GM10248 (cell line): ENCODE measurements at places on chromosomes 12 and 14.

GRCh38 chr12:53736592-53736991, 9.3 kb upstream of the CALCOCO1 start:
- no peak for DNase-seq

- no peak for DNase-seq
Measured at GRCh38 chr12:110108309-110109036, 15.7 kb upstream of the IFT81 start.

DNA sequence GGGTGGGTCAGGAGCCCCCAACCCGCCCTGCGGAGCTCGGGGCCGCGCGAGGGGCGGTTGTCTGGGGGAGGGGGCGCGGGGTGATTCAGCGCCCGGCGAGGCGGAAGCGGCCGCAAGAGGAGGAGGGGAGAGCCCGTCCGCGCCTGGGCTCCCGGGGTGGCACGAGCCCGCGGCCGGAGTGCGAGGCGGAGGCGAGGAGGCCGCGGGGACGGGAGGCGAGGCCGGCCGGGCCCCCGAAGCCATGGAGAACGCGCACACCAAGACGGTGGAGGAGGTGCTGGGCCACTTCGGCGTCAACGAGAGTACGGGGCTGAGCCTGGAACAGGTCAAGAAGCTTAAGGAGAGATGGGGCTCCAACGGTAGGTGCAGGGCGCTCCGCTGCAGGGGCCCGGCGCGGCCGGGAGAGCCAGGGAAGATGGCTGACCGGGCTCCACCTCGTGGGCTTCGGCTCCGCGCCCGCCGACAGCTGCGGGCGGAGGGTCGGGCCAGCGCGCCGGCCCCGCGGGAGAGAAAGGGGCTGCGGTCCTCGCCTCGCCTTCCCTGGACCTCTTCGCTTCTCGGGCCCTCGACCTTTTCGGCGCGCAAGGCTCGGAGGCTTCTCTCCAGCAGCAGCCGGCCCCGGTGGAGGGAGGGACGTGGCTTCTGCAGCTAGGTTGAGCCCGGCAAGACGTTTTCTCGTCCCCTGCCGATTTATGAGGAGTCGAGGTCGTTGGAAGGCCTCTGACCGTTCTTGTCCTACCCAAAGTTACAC, 677 bp downstream of the ATP2A2 start:
- peak; percentile 72 for DNase-seq

GRCh38 chr14:30848449-30849240, 25.7 kb upstream of the COCH start:
- no peak for DNase-seq

DNA sequence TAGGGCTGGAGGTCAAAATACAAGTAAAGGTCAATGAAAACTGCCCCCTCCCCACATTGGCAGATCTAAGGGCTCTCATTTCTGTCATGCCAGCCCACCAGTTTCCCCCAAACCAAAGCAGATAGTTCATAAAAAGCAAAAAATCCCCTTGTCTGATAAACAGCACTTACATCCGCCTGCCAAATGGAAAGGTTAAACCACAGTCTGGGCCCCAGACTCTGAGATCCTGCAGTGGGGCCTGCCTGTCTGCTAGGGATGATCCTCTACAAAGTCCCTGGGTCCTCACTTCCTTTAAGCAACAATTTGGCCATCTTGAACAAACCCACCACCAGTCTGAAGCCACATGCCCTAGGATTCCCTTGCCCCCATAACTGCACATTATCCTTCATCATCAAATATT, 9.7 kb upstream of the RPS26 start:
- DNase-seq, result no peak

DNA sequence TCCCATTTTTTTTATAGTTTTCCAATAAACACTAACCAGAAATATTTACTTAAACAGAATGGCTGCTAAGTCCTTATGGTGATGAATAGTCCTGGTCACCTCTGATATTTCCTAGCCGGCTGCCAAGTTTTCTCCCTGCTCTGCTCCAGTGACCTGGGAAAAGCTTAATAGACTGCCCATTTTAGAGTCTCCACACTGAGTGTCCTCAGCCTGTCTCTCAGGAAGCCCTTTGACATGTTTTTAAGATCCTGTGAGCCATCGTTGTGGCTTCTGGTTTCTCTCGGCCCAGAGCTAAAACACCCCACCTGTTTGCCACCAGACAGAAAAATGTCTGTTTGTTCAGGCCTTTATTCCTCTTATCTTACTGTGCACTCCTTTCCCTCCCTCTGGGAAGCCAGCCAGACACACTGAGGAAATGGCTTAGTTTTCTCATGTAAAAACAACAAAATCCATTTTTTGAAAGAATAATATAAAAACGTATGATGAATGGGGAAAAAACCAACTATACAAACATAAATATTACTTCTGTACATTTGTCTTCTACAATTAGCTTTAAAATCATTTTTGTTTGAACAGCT, 25.4 kb upstream of the ALDH2 start:
- DNase-seq, result no peak

GRCh38 chr12:124736115-124737039, 127.3 kb downstream of the SCARB1 start:
- no peak for DNase-seq

DNA sequence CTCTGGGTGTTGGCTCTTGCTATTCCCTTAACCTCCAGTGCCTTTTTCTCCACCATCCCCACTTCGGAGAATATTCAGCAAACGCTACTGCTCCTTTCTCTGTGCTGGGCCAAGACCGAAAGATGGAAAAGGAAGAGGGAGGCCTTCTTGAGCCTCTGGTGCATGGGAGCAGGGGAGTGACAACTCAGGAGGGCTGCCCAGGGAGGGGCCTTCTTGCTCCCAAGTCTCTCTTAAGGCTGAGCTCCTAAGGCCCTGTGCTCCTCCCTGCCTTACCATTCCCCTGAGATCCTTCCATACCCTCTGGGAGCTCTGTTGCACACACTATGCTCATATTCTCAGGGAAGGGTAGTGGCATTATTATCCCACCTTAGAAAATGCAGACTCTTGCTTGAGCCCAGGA, 34.9 kb downstream of the SH2B3 start:
- no peak for DNase-seq

- no peak for DNase-seq
Measured at GRCh38 chr14:88003425-88003824, 1.5 kb upstream of the GPR65 start.

DNA sequence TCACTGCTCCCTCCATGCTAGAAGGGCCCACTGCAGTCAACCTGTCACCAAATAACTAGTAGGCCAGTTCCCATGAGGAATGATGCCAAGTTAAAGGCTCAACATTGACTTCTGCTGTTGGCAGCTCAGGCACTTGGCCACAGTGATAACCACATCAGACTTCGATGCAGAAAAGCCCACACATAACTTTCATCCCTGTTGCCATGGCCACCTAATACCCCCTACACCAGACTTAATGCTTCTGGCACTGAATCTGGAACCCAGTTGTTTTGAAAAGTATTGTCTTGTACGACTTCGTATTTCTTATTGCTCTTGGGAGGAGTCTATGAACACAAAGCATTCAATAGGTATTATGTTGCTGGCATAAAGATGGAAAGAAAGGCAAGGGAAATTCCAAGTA, 44.3 kb upstream of the HELB start:
- DNase-seq, result no peak

- DNase-seq, result no peak
Measured at GRCh38 chr12:11693067-11693466, 43.6 kb downstream of the ETV6 start.

DNA sequence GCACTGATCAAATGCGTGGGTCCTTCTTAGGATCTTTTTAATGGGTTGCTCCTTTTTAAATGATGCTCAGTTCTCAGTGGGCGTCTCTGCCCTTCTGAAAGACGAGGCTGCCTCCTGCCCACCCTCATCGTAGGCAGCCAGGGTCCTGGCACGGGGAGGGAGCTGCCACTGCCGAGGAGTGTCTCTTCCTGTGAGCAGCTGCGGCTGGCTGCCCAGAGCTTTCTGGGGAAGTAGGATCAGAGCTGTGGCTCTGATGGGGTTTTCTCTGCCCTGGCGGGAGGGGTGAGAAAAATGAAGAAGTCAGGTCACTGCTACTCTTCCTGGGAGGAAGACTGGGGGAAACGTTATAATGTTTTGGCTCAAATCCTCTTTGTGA, 31.1 kb upstream of the BEGAIN start:
- DNase-seq, result no peak

DNA sequence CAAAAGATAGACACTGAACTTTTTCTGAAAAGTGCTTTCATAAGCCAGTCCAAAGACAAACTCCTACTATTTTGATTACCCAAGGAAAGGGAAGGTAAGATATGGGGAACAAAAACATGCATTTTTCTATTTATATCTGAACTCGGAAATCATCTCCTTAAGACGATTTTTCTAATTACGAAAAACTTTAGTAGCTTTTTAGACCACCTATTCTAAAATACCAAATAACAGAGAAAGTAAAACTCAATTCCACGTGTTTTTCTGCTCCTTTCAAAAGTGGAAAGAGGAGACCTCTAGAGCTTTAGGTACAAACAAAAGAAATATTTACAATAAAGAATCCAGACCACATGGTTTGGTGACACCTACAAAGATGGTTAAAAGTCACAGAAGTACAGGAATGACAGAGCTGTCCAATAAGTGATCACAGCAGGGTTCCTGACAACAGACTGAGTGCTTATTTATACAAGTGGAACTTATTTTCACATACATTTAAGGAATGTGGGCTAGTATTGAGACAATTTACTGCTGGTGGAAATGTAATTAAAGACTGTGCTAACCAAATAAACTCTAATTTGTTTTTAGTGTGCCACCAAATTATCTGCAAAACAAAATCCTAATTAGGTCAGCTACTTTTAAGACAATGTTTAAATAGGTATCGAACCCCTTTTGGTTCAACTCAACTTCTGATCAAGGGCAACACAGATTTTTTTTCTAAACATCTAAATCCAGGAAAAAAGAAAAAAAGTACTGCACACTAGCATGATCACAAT, 2.4 kb downstream of the LRIG3 start:
- DNase-seq, result no peak

GRCh38 chr12:93111773-93112172, 182.7 kb upstream of the EEA1 start:
- no peak for DNase-seq

DNA sequence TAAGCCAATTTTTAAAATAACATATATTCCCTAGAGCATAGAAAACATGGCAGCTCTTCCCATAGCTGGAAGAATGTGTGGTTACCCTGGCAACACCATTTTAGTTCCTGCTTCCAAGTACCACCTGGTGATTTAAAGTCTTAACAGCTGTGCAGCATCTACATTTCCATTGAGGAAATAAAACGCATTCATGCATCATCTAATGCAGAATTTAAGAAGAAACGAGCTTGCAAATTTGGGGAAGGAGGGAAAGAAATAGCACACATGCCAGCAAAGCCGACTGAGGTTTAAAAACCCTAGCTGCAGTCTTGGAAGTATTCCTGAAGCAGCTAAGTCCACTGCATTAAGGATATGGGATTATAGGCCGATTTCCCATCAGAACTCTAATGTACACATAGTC, 22.8 kb upstream of the SLC38A2 start:
- no peak for DNase-seq

- DNase-seq, result no peak
Measured at GRCh38 chr14:59500732-59501131, 16.4 kb downstream of the JKAMP start.

- DNase-seq, result no peak
Measured at GRCh38 chr12:12859690-12860089, 31.7 kb upstream of the GPRC5A start.

DNA sequence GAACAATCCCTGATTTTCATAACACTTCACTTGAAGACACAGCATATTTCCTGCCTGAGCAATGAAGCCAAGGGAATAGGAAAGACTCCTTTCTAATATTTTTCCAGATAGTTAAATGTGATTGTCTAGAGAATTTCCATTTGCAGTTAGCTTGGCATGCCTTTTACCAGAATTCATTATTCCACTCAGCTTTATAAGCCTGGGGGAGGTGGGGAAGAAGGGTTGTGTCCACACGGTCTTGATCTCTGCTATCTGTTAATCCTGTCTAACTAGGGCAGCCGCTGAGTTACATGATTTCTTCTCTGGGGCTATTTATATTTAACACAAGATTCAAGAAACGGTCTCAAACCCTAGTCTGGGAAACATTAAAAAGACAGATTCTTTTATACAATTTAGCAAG, 146.6 kb upstream of the FSCB start:
- no peak for DNase-seq

DNA sequence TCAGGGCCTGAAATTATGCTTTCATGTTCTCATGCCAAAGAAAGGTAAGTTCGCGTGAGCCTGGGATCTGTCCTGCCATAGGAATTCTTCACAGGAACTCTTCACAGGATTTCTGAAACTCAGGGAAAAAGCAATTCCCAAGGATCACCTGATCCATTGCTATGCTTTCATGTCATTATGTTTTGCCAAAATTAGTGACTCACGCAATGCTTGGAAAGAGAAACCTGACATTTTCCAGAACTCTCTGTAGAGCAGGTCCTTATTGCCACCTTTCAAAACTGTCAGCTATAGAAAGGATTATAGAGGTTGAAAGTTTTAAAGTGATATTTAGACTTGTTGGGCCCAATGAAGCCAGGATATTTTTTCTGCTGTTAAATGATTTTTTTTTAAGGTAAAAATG, 6.3 kb upstream of the KCNJ8 start:
- no peak for DNase-seq

- DNase-seq, result no peak
Measured at GRCh38 chr14:99521176-99522024, 40.2 kb downstream of the CCNK start.

- peak; percentile 60 for DNase-seq
Measured at GRCh38 chr14:22531451-22532344, 57.3 kb downstream of the DAD1 start.

DNA sequence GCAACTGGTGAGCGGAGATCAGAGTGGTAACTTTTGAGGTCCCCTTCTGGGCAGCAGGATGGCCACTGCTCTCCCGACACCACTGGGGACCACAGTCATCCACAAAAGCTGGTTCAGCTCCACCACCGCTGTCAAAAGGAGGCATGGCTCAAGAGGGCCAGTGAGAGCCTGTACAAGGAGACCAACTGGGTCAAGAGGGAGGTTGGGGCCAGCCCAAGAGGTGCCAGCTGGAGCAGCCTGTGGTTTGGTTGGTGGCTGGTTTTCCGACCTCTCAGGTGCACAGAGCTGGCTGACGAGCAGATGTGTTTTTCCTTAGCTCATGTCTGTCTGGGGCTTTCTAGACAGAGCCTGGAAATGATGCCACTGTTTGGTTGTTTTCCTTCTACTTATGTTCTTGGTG, 60.1 kb downstream of the ERH start:
- no peak for DNase-seq

DNA sequence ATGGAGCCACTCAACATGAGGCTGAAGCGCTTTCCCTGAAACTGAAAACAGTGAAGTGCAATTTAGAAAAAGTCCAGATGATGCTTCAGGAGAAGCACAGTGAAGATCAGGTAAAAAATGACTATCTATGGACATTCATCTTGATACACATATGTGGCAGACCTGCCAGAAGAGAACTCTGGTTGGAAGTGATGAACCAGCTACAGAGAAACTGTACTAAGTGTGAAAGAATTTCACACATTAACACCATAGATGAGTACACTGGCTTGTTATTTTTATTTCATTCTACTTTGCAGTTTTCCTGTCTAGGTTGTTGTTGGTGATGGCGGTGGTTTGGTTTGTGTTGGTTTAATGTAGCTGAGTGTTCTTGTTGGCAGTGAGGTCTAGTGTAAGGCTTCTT, 174.7 kb downstream of the ESR2 start:
- no peak for DNase-seq

- DNase-seq, result no peak
Measured at GRCh38 chr14:57574617-57575288, 81.1 kb upstream of the CCDC198 start.

GRCh38 chr14:68604361-68604730, 188.5 kb downstream of the ZFP36L1 start:
- no peak for DNase-seq
